ENCODE measurements at places on chromosomes 16 and 17. TPM values are rescaled to one million over a fixed set of nuclear protein-coding genes. Genes with fewer than 3 reads are reported as not detected.

NPIPB13 gene
- 2.7 TPM for total RNA-seq

DLX4 gene
- total RNA-seq = 2.7 TPM

KRTAP9-8 gene
- total RNA-seq = not detected

ACSM3 gene
- total RNA-seq = 3.8 TPM

RAB11FIP4 gene
- 1.7 TPM for total RNA-seq

KRT39 gene
- not detected for total RNA-seq

SHPK gene
- 15.0 TPM for total RNA-seq

ARSG gene
- total RNA-seq = 1.3 TPM

TAT gene
- 0.06 TPM for total RNA-seq

TMEM98 gene
- total RNA-seq = 45.5 TPM

HASPIN gene
- 12.6 TPM for total RNA-seq

KCNH4 gene
- total RNA-seq = 0.36 TPM

PRKCB gene
- total RNA-seq = 0.15 TPM

MYH2 gene
- total RNA-seq = not detected

BCL6B gene
- total RNA-seq = not detected

PIMREG gene
- 51.1 TPM for total RNA-seq

CLEC18C gene
- total RNA-seq = 0.08 TPM

SLFN14 gene
- total RNA-seq = not detected

KLHL10 gene
- total RNA-seq = not detected

OTOA gene
- total RNA-seq = 0.10 TPM

WSCD1 gene
- total RNA-seq = 2.9 TPM

ACSM5 gene
- total RNA-seq = not detected

MT4 gene
- total RNA-seq = not detected

ZPBP2 gene
- total RNA-seq = not detected

PSMC5 gene
- total RNA-seq = 219 TPM

RASL10B gene
- 0.15 TPM for total RNA-seq

CACNG1 gene
- total RNA-seq = 0.21 TPM

ZNF597 gene
- 0.99 TPM for total RNA-seq

CEP95 gene
- total RNA-seq = 35.3 TPM

CES5A gene
- total RNA-seq = not detected

ATP2C2 gene
- 0.31 TPM for total RNA-seq

NOG gene
- total RNA-seq = 0.94 TPM

ITGAD gene
- 0.06 TPM for total RNA-seq

All from A549 treated with Hydrocortisone at 1 μM for 4 hours (cell line).